ENCODE measurements at places on chromosomes 13 and 19. TPM values are rescaled to one million over a fixed set of nuclear protein-coding genes. Genes with fewer than 3 reads are reported as not detected.

Gene ZNF888
- 8.1 TPM for total RNA-seq

DNA sequence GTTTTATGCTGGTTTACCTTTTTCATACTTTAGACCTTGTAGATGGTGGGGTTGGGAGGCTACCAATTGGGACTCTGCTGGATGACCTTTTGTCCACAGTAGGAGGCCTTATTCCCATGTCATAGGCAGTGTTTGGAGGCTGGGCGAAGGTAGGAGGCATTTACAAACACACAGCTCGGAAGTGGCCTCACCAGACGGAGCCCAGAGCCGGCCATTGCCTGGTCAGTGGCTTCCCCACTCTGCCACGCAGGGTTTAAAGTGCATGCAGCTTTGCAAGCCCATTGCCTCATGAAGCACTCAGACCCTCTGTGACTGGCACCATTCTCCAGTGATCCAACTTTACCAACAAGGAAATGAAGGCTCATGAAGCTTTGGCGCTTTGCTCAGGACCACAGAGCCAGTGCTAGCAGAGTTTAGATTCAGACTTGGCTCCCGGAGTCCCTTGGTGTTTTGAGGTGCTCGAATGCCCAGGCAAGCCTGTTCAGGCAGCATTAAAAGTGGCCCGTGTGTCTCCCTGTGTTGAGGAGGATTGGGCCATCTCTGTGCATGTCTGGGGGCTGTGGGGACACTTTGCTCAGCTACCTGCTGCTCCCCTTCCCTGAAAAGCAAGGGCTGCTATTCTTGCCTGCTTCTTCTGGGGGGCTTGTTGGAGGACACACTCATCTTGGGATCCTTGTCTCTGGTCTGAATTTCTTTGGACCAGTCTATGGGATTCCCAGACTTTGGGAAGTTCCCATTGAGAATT, 148.7 kb downstream of the ZNF536 start:
- no peak overlapping the region for H3K27ac ChIP-seq
- no peaks in the 10 kb centered on the region for H3K36me3 ChIP-seq
- H3K4me1 ChIP-seq: no peaks in the 10 kb centered on the region
- no peak for DNase-seq

DNA sequence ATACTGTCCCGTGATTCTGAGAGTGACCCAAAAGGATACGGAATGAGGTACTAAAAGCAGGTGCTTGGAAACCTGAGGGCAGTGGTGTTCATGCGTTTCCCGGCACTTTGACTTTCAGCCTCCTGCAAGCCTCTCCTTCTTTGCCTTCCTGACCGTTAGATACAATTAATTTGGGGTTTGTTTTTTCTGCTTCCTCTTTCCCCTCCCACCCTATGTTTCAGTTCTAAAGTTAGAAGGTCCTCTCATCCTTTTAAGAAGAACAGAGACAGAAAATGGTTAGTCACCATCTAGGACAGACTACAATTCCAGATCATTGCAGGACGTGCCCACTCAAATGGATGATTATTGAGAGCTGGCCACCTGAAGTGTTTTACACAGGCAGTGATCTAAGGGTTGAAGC, 1.8 kb upstream of the LILRB4 start:
- peaks cover 11% of the 10 kb centered on the region for H3K27me3 ChIP-seq
- H3K27ac ChIP-seq: no peak overlapping the region
- H3K4me3 ChIP-seq: no peak overlapping the region
- no peaks in the 10 kb centered on the region for H3K36me3 ChIP-seq

Gene SPINT2
- 31.5 TPM for total RNA-seq

- no peaks in the 10 kb centered on the region for H3K4me1 ChIP-seq
- no peaks in the 10 kb centered on the region for H3K36me3 ChIP-seq
- H3K4me3 ChIP-seq: no peak overlapping the region
- H3K27me3 ChIP-seq: no peaks in the 10 kb centered on the region
- no peak overlapping the region for H3K27ac ChIP-seq
Observed at GRCh38 chr13:112245179-112245724, 130.9 kb upstream of the SPACA7 start.

Gene SCEL
- not detected for total RNA-seq

Gene LAIR1
- total RNA-seq: 92.8 TPM

- DNase-seq: no peak
- H3K4me3 ChIP-seq: no peak overlapping the region
- no peaks in the 10 kb centered on the region for H3K36me3 ChIP-seq
- H3K4me1 ChIP-seq: no peaks in the 10 kb centered on the region
Observed at GRCh38 chr13:108947551-108948030, 318.2 kb downstream of the MYO16 start.

Measured in activated CD8-positive, alpha-beta T cell treated with anti-CD3 and anti-CD28 coated beads, Interleukin-2, amount 10 ng/mL, durations not matched to agents 7 days and 5 days (primary cell).